Vagina (tissue), 2 donors: ENCODE measurements at places on chromosomes 11 and 22.

DNA sequence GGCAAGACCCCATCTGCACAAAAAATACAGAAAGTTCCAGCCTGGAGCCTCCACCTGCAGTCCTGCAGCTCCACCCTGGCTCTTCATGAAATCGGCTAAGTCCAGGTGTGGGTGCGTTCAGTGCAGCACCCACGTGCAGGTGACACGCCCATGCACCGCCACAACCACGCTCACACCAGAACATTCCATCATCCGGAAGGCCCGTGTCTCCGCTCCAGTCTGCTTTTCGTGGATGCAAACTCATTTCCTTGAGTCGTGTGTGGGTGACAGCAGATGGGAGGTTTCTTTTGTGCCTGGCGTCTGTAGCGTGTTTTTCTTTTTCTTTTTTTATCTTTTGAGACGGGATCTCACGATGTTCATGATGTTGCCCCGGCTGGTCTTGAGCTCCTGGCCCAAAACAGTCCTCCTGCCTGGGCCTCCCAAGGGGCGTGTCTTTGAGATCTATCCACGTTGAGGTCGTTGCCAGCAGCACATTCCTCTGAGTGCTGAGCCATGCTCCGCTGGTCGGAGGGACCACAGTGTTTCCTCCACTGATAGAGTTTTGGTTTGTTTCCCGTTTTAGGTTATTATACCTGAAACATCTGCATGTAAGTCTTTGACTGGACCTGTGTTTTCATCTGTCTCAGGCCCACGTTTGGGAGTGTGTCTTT, 7.2 kb downstream of the PTDSS2 start:
- no peak for DNase-seq

- no peak for DNase-seq
Measured at GRCh38 chr11:71977090-71977489, 21.6 kb upstream of the IL18BP start.

DNA sequence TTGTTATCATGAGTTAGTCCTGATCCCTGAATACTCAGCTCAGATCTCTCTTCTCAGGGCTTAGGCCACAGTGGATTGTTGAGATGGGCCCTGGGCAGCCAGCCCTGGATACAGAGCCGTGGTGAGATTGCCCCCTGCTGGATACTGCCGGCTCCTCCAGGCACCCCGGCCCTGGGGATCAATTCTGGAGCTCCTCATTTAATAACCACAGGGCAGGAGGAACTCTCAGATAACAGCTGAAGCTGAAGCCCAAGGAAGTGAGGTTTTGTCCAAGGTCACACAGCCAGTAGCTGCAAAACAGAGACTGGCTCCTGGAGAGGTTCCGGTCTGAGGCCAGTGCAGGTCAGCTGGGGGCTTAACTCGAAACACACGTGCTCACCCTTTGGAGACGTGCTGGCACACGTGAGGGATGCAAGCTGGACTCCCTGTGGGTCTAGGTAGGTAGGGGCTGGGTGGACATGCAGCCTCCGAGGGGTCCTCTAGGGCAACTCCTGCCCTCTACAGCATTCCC, 16.0 kb downstream of the USH1C start:
- no peak for DNase-seq

GRCh38 chr22:17114898-17115235, 6.3 kb downstream of the TMEM121B start:
- DNase-seq, result no peak

DNA sequence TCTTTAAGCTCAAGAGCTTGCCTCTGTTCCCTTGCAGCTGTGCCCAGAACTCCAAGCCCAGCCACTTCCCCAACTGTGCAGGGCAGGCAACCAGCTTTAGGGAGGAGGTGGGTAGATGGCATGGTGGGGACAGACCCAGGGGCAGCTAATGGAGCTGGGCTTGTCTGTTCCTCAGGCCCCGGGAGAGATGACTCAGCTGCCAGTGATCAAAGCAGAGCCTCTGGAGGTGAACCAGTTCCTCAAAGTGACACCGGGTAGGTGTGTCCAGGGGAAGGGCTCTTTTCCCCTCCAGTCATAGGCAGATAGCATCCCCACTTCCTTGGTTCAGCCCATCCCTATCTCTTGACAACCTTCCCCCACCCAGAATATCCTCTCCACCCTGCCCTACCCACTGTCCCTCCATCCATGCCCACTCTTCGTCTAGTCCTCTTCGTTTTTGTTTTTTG, 32.4 kb downstream of the CREB3L1 start:
- no peak for DNase-seq

- DNase-seq, result no peak
Measured at GRCh38 chr22:19378344-19378674, 53.2 kb downstream of the HIRA start.

- no peak for DNase-seq
Measured at GRCh38 chr11:114152785-114153184, 93.3 kb downstream of the ZBTB16 start.

DNA sequence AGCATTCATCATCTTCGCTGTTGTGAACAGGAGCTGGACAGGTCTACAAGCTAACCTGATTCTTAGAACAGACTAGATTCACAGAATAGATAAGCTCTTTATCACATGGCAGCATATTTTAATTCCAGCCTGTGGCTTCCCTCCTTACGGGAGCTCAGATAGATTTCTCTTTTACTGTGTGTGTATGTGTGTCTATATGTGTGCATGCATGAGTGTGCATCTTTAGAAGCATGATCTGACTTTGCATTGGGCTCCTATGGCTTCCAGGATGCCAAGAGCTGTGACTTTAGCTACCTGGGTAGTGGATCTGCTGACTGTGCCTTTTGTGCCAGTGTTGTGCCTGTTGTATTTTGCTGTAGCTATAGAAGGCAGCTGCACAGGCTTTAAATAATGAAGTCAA, 44.3 kb downstream of the ZNRF3 start:
- DNase-seq, result no peak

DNA sequence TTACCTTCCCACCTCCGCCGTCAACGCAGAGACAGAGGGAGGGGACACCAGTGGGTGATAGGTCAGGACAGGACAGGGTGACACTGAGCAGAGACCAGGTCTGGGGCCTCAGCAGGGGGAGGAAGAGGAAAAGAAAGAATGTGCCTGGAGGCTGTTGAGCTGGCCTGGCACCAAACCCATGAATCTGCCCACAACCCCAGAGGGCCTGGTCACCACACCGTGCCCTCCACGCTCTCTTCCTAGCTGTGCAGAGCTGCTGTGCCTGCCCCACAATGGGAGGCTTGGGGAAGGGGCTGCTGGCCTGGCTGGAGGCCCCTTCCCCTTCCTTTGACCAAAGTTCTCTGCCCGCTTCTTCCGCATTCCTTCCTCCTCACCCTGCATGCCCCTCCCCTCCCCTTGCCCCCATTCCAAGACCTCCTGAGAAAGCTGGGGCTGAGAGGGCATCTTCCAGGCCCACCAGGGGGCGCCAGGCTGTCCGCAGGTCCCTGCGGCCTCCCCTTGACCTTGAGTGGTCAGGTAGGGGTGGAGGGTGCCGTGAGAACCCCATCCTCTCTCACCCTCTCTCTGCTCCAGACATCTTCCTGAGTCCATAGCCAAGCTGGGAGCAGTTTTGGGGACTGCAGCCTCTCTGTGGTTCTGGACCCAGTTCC, 11.0 kb upstream of the CACNA1I start:
- no peak for DNase-seq

GRCh38 chr22:33104147-33104854, 46.1 kb upstream of the SYN3 start:
- no peak for DNase-seq

DNA sequence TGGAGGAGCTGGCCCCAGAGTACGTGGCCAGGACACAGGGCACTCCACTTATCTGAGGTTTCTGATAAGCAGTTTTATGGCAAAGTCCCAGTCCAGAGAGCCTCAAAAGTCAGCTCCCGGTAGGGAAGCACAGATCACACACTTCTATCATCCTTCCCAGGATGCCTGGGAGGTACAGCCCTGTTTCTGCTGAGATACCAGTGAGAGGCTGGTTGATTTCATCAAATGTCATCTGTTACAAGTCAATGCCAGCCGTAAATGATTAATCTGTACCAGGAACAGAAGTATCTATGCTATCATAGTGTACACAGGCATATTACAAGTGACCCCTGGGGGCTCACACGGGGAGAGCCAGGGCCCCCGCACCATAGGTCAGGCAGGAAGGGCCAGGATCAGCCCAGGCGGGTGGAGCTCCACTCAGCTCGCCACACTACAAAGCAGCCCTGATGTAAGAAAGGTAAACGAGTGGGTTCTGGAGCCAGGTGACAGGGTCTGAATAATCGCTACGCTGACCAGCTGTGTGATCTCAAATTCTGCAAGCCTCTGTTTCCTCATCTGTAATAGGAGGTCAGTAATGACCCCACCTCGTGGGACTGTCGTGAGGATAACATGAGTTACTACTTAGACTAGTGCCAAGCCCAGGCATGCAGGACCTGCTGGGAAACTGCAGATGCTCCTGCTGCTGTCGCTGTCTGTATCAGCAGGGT, 17.6 kb downstream of the PLA2G6 start:
- no peak for DNase-seq

DNA sequence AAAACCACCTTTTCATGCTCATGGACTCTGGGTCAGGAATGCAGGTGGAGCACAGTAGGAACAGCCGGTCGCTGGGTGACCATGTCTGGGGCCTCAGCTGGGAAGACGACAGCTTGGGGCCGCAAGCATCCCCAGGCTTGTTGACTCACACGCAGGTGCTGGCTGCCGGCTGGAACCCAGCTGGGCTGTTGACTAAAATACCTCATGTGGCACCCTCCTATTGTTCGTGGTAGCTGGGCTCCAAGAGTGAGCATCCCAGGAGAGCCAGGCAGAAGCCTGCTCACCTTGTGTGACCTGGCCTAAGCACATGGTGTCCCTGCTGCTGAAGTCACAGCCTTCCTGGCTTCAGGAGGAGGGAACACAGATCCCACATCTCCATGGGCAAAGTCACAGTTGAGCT, 9.4 kb downstream of the DPP3 start:
- DNase-seq, result no peak

GRCh38 chr11:36508743-36509142, 1.3 kb downstream of the TRAF6 start:
- DNase-seq, result no peak

DNA sequence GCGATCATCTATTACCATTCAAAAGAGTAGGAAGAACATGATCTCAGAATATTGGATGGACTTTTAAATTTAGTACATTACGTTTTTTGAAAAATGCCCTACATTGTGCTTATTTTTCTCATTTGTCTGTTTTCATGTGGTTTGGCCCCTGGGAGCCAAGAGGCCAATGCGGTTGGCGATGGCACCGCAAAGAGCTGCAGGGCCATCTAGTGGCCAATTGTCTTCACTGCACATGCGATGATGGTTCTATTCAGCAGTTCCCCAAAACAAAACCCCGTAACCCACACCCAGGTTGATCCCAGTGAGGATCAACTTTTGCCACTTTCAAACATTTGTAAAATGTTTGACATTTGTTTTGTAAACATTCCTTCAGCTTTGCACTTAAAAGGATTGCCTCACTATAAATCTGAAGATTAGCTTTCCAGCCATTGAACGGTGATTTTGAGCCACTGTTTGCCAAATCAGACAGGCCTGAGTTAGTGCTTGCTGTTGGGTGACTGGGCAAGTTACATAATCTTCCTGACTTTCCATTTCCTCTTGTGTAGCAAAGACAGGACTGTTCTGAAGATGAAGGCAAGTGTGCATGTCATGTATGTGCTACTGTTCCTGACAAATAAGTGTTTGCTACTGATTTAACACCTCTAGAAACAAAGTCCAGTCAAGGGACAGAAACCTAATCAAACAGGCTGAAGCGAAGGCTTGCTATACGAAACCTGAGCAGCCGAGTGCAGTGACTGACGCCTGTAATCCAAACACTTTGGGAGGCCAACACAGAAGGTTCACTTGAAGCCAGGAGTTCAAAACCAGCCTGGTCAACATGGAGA, 29.2 kb upstream of the XBP1 start:
- no peak for DNase-seq

DNA sequence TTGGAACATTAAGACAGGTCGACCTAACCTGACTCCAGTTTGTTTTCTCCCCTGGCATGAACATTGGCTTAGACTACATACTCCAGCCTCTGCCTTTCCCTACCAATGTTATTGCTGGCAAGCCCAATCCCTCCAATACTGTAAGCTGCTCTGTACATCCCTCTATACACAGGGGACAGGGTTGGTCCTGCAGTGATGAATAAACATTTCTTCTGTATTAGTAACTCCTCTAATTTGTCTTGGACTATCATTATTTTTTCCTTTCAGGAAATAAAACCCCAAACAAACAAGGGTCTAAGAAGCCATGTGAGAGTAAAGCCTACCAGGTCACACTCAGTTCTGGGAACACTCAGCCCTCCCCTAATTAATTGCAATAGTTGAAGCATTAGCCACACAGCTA, 35.1 kb upstream of the FJX1 start:
- no peak for DNase-seq

DNA sequence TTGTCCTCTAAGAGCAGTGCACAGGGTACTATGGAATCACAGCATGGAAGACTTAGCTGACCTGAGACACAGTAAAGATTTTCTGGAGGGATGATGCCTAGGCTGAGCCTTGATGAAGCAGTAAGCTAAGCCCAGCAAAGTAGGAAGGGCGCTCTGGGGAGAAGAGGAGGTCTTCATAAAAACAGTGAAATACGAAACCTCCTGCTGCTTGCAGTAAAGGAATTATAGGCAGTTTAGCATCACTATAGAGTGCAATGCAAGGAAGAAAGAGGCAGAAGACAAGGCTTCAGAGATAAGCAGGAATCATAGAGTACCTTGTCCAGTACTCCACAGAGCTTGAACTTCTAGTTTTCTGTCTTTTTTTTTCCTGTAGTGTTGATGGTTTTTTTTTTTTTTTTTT, 555.7 kb upstream of the CADM1 start:
- no peak for DNase-seq
